Stimulated activated CD8-positive, alpha-beta memory T cell treated with anti-CD3 and anti-CD28 coated beads, Interleukin-4, amount 100 ng/mL, for 1 hour (primary cell): ENCODE measurements at places on chromosomes 6 and 20.
A peak's percentile ranks its signal among the peaks of the same experiment; 100 is the strongest.

DNA sequence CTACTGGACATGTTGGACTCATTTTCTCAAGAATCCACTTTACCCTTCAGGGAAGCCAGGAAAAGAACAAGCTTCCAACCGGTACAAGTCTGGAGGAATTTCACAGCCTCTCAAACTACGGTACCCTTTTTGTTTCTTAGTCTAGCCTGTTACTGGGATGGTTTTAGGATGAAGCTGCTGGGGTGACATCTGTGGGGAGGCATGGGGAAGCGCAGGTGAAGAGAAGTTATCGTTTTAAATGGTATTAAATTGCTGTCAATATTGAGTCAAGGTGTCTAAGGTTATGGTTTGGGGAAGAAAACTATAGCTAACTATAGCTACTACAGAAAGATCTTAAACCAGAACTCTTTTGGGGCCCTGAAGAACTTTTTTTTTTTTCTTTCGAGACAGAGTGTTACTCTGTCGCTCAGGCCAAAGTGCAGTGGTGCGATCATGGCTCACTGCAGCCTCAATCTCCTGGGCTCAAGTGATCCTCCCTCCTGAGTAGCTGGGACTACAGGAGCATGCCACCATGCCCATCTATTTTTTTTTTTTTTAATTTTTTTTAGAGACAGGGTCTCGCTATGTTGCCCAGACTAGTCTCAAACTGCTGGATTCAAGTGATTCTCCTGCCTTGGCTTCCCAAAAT lies 128.7 kb downstream of the RIN2 start:
- DNase-seq, result no peak

DNA sequence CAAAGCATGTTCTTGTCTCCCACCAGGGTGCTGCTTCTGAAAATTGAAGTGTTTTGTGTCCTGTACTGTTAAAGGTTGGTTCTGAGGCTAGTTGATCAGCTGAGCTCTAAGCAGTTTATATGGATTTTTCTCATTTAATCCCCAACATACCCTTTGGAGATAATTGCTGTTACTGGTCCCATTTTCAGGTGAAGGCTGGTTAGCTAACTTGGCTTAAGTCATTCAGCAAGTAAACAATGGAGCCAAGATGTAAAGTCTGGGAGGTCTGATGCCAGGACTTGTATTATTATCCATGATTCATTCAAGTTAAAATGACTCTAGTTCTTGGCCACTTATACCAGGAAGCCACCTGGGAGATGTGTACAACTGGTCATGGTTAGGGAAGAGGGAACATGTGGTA lies 42.5 kb upstream of the FERMT1 start:
- no peak for DNase-seq

GRCh38 chr20:50664254-50664653 lies 27.1 kb downstream of the RIPOR3 start:
- no peak for DNase-seq

DNA sequence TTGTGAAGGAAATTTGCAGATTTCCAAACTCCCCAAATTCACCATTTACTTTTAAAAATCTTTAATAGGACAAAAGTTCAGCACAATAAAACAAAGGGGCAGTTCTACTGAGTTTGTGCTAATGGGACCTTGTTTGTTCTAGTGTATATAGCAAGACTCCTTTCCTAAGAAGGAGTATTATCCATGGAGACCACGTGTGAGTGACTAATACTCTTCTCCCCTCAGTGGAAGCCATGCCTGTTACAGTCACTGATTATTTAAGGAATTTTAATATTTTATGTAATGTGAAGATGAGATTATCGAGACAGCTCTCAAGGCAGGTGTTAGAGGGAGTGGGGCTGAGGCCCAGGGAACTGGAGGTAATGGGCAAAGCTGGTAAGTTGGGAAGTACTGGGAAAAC lies 16.4 kb upstream of the QKI start:
- DNase-seq, result no peak

DNA sequence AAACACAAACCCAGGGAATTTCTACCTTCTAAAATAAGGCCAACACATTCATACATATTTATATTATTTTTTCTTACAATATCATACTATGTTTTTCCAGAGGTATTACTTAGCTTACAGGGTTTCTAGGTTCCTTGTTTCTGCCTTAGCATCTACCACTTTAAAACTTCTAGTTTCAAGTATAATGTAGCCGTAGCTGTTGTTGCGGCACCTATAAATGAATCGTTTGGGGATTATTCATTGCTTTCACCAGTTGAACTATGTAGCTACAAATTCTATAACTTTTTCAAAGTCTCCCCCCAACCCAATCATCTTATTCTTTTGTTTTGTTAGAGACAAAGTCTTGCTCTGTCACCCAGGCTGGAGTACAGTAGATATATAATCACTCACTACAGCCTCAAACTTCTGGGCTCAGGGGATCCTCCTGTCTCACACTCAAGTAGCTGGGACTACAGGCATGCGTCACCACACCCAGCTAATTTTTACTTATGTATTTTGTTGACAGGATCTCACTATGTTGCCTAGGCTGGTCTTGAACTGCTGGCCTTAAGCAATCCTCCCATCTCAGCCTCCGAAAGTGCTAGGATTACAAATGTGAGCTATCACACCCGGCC lies 43.9 kb downstream of the TNFAIP3 start:
- no peak for DNase-seq

DNA sequence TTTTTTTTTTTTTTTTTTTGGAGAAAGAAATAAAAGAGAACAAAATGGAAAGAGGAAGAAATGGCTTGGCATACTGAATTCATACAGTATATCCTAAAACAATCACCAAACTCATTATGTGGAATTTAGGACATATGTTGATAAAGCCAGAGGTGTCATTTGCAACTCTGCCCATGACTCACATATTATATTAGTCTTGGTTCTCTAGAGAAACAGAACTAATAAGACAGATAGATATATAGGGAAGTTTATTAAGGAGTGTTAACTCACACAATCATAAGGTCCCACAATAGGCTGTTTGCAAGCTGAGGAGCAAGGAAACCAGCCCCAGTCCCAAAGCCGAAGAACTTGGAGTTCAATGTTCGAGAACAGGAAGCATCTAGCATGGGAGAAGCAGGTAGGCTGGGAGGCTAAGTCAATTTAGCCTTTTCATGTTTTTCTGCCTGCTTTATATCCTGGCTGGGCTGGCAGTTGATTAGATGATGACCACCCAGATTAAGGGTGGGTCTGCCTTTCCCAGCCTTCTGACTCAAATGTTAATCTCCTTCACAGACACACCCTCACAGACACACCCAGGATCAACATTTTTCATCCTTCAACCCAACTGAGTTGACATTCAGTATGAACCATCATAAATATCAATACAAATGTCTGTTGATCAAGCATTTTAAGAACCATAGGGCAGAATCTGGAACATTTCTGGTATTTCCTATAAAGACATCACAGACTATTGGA lies 102.3 kb downstream of the UBE3D start:
- no peak for DNase-seq

DNA sequence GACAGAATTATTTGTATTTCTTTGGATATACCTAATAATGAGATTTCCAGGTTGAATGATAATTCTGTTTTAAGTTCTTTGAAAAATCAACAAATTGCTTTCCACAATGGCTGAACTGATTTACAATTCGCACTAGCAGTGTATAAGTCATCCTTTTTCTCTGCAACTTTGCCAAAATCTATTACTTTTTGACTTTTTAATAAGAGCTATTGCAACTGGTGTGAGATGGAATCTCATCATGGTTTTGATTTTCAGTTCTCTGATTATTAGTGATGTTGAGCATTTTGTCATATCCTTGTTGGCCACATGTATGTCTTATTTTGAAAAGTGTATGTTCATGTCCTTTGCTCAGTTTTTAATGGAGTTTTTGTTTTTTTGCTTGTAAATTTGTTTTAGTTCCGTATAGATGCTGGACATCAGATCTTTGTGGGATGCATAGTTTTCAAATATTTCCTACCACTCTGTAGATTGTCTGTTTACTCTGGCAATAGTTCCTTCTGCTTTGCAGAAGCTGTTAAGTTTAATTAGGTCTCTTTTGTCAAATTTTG lies 409.8 kb upstream of the CITED2 start:
- no peak for DNase-seq

GRCh38 chr20:51404297-51405060 lies 138.0 kb downstream of the NFATC2 start:
- DNase-seq, result peak; percentile 70

DNA sequence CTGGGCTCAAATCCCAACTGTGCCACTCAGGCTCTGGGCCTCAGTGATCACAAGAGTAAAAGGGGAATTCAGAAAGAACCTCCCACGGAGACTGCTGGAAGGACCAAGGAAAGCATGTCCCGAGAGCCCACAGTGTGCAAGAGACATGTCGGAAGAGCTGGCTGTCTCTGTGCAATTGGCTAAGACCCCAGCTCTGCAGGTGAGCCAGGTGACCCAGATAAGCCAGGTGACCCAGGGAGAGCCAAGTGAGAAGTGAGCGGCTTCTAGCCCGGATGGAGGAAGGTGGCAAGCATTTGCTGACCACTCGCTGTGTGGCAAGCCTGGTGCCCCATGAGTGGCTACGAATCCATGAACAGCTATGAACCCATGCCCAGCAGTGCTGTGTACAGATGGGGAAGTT lies 59.1 kb downstream of the RIPOR3 start:
- no peak for DNase-seq

GRCh38 chr6:147000545-147001488 lies 203.4 kb upstream of the STXBP5 start:
- DNase-seq, result no peak

DNA sequence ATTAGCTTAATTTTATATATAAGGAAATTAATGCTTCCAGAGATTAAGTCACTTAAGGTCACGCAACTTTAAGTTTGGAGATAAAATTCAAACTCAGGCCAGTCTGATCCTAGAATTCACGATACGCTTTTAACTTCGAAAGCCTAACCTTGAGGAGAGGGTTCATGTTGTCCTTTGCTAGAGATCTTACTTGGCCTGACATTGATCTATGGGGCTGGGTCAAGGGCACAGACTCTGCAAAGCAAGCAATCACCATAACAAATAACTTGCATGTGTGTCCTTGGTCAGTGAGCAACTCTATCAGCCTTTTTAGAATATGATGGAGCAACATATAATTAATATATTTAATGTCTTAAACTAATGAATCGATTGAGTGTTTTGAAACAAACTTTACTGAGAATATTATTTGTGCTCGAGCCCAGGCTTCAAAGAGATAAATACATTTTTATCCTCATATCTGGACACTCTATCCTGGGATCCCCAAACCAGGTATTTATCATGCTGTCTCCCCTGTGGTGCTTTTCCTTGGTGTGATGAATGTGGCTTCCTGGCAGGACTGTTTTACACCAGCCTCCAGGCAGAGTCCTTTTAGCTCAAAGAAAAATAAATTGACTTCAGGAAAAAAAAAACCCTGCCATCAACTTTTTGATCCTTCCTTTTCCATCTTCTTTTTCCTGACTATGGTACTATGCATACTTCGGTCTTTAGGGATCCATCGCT lies 29.1 kb downstream of the RPS12 start:
- no peak for DNase-seq

GRCh38 chr6:37636116-37636515 lies 61.6 kb downstream of the MDGA1 start:
- DNase-seq, result no peak

GRCh38 chr6:90028066-90028778 lies 134.0 kb downstream of the GJA10 start:
- DNase-seq, result no peak

DNA sequence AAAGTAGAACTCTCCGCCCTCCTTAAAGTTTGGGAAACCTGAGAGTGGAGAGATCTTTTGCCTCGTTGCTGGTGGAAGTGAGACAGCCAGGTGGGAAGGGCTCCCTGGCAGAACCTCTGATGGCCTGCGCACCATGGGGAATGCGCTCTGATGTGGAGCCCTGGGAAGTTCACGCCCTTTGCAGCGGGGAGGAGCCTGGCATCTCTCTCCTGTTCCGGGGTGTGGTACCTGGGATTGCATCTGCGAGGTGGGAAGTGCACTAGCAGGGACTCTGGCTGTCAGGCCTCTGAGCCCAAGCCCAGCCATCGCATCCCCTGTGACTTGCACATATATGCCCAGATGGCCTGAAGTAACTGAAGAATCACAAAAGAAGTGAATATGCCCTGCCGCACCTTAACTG lies 159.8 kb downstream of the AKAP7 start:
- no peak for DNase-seq

GRCh38 chr20:17108896-17109295 lies 117.9 kb upstream of the PCSK2 start:
- no peak for DNase-seq

GRCh38 chr20:45061244-45061643 lies 39.7 kb downstream of the KCNS1 start:
- no peak for DNase-seq

DNA sequence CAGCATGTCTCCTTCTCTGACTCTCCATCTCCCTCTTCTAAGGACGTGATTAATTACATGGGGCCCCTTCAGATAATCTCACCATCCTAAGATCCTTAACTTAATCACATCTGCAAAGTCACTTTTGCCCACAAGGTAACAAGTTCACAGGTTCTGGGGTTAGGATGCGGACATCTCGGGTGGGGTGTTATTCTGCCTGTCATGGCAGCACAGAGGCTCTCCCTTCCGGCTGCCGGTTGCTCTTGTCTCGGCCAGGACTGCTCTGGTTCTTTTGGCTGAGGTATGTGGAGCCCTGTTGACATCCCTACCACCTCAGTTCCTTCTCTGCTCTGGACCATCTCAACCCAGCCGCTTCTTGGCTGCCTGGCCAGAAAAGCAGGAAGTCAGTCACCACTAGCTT lies 4.2 kb upstream of the CST11 start:
- DNase-seq, result no peak

DNA sequence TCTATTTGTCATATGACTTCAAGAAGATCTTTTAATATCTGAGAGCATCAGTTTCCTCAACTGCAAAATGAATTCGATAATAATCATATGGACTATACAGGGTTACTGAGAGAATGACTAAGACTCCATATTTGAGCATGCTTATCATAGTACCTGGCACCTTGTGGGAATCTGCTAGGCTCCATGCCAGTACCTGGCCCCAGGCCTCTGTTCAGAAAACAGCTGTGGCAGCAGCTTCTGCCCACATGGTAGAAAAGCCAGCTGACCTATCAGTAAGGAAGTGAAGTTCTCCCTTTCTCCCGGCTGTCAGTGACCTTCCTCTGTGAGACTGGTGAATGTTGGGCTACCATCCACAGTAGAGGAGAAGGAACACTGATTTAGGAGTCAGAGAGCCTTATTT lies 574.9 kb upstream of the CHD6 start:
- no peak for DNase-seq

GRCh38 chr20:5072756-5073659 lies 46.8 kb downstream of the PCNA start:
- no peak for DNase-seq

- no peak for DNase-seq
These were observed 117.4 kb upstream of the ARID1B start for GRCh38 chr6:156659822-156660198.

GRCh38 chr20:2130062-2130591 lies 28.5 kb downstream of the STK35 start:
- DNase-seq, result no peak

GRCh38 chr6:105077596-105078385 lies 102.0 kb downstream of the POPDC3 start:
- DNase-seq, result no peak
